Activated CD4-positive, alpha-beta T cell treated with anti-CD3 and anti-CD28 coated beads, Interleukin-2, amount 10 ng/mL, durations not matched to agents 7 days and 5 days (primary cell): ENCODE measurements at places on chromosomes 4 and X.

DNA sequence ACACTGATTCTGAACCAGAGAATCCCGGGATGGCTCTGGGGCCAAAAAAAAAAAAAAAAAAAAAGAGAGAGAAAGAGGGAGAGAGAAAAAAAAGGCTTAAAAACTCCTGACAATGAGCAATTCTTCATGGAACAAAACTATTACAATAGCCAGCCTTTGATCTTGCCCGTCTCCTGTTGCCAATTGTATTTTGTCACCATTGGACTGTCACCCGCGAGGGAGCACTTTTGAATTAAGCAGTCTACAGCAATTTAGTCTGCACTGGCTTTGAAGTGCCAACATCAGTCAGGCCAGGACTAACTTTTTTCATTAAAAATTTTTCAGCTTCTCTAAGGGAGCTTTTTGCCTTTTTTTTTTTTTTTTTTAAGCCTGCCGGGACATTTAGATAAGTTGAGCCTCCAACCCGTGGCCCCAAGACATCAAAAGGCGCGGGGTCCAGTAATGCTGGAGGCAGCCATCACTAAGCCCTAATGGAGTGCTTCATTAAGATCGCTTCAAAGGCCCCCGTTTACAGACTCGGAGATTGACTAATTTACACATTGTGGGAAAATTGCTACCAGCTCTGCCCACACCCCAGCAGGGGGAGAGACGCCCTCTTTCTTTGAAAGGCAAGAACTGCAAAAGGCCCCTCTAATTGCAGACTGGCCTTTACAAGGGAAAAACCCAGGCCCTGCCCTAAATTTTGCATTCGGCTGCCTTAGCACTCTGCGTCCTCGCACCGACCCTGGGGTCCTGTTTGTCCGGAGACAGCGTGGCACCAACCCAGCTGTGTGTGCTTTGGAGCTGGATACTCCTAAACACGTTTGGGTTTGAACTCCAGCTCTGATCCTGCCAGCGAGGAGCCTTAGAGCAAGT lies 98.1 kb upstream of the MSX1 start:
- no peak overlapping the region for H3K4me3 ChIP-seq
- H3K27ac ChIP-seq: no peak overlapping the region
- DNase-seq: no peak
- H3K4me1 ChIP-seq: peaks cover 10% of the 10 kb centered on the region

DNA sequence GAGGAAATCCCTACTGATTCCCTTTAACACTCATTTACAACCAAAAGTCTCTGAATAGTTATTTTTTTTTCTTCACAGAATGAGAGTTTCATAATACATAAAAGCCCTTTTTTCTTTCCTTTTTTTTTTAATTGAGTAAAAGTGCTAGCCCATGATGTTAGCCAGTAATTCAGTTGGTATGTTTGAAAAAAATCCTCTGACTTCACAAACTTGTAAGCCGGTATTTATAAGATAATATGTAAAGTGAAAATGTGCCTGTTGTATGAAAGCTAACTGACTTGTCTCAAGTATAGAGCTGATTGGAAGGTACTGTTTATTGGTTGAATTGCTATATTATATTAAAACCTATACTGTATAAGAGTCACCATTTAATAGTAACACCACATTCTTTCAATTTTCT lies 70.2 kb upstream of the NEIL3 start:
- H3K4me3 ChIP-seq: no peak overlapping the region
- H3K4me1 ChIP-seq: peaks cover 10% of the 10 kb centered on the region
- H3K36me3 ChIP-seq: no peaks in the 10 kb centered on the region
- DNase-seq: no peak
- no peak overlapping the region for H3K27ac ChIP-seq

- no peak for DNase-seq
- H3K36me3 ChIP-seq: no peaks in the 10 kb centered on the region
- H3K27me3 ChIP-seq: peaks cover 17% of the 10 kb centered on the region
- H3K4me3 ChIP-seq: no peak overlapping the region
- H3K27ac ChIP-seq: no peak overlapping the region
Measured at GRCh38 chr4:119087121-119087520, 48.5 kb upstream of the MYOZ2 start.

- peaks cover 79% of the 10 kb centered on the region for H3K4me1 ChIP-seq
- DNase-seq: no peak
- no peak overlapping the region for H3K4me3 ChIP-seq
- no peaks in the 10 kb centered on the region for H3K27me3 ChIP-seq
Measured at GRCh38 chr4:184447664-184448063, 26.7 kb downstream of the IRF2 start.
